PC-3 (cell line): ENCODE measurements at places on chromosomes 5 and 9. TPM values are rescaled to one million over a fixed set of nuclear protein-coding genes. Genes with fewer than 3 reads are reported as not detected.

SPATA31C2 gene
- total RNA-seq: not detected in 2 replicates

CRB2 gene
- not detected in 2 replicates for total RNA-seq

FBP2 gene
- total RNA-seq: not detected in 2 replicates

CYLC2 gene
- total RNA-seq: not detected in 2 replicates

PHYKPL gene
- 21.7 and 31.2 TPM in 2 replicates for total RNA-seq

SGCD gene
- total RNA-seq: 0.15 and 0.29 TPM in 2 replicates

OR1Q1 gene
- not detected in 2 replicates for total RNA-seq

OTULINL gene
- 46.4 and 54.6 TPM in 2 replicates for total RNA-seq

OLFML2A gene
- 3.4 and 4.7 TPM in 2 replicates for total RNA-seq

C7 gene
- not detected in 2 replicates for total RNA-seq

FAM120AOS gene
- total RNA-seq: 37.6 and 39.8 TPM in 2 replicates

PDE6A gene
- not detected in 2 replicates for total RNA-seq

CCL27 gene
- total RNA-seq: not detected in 2 replicates

FCN2 gene
- total RNA-seq: not detected in 2 replicates

ACTBL2 gene
- total RNA-seq: 0.11 and 0.12 TPM in 2 replicates

SNX30 gene
- 6.4 and 13.6 TPM in 2 replicates for total RNA-seq

STK32A gene
- total RNA-seq: 0.92 and 6.8 TPM in 2 replicates

PCDHGB4 gene
- total RNA-seq: 0.73 and 1.3 TPM in 2 replicates

SLC36A2 gene
- not detected in 2 replicates for total RNA-seq

OTP gene
- total RNA-seq: not detected in 2 replicates

IFNA6 gene
- not detected in 2 replicates for total RNA-seq

VPS13A gene
- 12.0 and 17.5 TPM in 2 replicates for total RNA-seq

MTX3 gene
- 7.0 and 7.1 TPM in 2 replicates for total RNA-seq

CNTFR gene
- total RNA-seq: not detected in 2 replicates

PCDH1 gene
- total RNA-seq: 53.0 and 55.8 TPM in 2 replicates

FLT4 gene
- not detected in 2 replicates for total RNA-seq

CCDC183 gene
- total RNA-seq: 0.87 and 1.2 TPM in 2 replicates

TUBB4B gene
- total RNA-seq: 424 and 599 TPM in 2 replicates

ANKRD55 gene
- not detected in 2 replicates for total RNA-seq

CDC26 gene
- 32.4 and 34.7 TPM in 2 replicates for total RNA-seq

PIP5K1B gene
- total RNA-seq: 0.29 TPM in 1 of 2 replicates, not detected in the other

MTAP gene
- total RNA-seq: 33.7 and 34.7 TPM in 2 replicates

SH3RF2 gene
- 5.9 and 6.2 TPM in 2 replicates for total RNA-seq

CATSPER3 gene
- 0.40 TPM in 1 of 2 replicates, not detected in the other for total RNA-seq

TMEM252 gene
- not detected in 2 replicates for total RNA-seq

HRH2 gene
- total RNA-seq: not detected in 2 replicates

PCDHGB3 gene
- total RNA-seq: 1.2 and 1.3 TPM in 2 replicates

SLC45A2 gene
- not detected in 2 replicates for total RNA-seq

PCDHB13 gene
- 0.40 and 0.52 TPM in 2 replicates for total RNA-seq

MYORG gene
- 3.4 and 4.7 TPM in 2 replicates for total RNA-seq

NEUROG1 gene
- not detected in 2 replicates for total RNA-seq

GZMA gene
- total RNA-seq: not detected in 2 replicates

NTNG2 gene
- 1.7 and 6.0 TPM in 2 replicates for total RNA-seq

TNC gene
- total RNA-seq: 60.1 and 71.0 TPM in 2 replicates

TSSK1B gene
- 0.33 TPM in 1 of 2 replicates, not detected in the other for total RNA-seq

COMMD10 gene
- 8.8 and 17.7 TPM in 2 replicates for total RNA-seq

ACTL7A gene
- total RNA-seq: not detected in 2 replicates

C9orf50 gene
- not detected in 2 replicates for total RNA-seq

FAT2 gene
- not detected in 2 replicates for total RNA-seq

KLF4 gene
- 38.8 and 55.1 TPM in 2 replicates for total RNA-seq

DRD1 gene
- total RNA-seq: not detected in 2 replicates

C9orf152 gene
- total RNA-seq: 0.95 and 1.4 TPM in 2 replicates

KCNN2 gene
- 0.07 TPM in 1 of 2 replicates, not detected in the other for total RNA-seq

PRSS3 gene
- total RNA-seq: 225 and 240 TPM in 2 replicates

COL23A1 gene
- not detected in 2 replicates for total RNA-seq

TAS2R1 gene
- total RNA-seq: not detected in 2 replicates
